Heart right ventricle (tissue), 16 donors: ENCODE measurements at places on chromosomes 5 and 9.

GRCh38 chr5:14838396-14839319 lies 32.9 kb downstream of the ANKH start:
- no peak for DNase-seq

DNA sequence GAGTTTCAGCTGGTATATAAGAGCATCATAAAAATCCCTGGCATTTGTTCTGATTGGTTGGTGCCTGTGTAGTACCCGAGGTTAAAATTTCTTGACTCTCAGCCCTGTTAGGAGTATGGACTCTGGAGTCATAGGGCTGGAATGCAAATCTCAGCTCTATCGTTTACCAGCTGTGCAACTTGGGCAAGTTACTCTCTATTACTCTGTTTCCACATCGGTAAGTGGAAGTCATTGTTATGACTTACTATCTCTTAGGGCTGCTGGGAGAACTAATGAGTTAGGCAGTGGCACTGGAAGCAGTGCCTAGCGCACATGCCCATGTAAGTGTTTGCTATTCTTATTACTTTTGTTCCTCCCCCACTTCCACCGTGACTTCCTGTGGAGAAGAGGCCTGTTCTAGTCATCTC lies 141.6 kb downstream of the BOD1 start:
- DNase-seq, result no peak

GRCh38 chr9:2469681-2470221 lies 151.8 kb upstream of the VLDLR start:
- DNase-seq, result peak; percentile 23

DNA sequence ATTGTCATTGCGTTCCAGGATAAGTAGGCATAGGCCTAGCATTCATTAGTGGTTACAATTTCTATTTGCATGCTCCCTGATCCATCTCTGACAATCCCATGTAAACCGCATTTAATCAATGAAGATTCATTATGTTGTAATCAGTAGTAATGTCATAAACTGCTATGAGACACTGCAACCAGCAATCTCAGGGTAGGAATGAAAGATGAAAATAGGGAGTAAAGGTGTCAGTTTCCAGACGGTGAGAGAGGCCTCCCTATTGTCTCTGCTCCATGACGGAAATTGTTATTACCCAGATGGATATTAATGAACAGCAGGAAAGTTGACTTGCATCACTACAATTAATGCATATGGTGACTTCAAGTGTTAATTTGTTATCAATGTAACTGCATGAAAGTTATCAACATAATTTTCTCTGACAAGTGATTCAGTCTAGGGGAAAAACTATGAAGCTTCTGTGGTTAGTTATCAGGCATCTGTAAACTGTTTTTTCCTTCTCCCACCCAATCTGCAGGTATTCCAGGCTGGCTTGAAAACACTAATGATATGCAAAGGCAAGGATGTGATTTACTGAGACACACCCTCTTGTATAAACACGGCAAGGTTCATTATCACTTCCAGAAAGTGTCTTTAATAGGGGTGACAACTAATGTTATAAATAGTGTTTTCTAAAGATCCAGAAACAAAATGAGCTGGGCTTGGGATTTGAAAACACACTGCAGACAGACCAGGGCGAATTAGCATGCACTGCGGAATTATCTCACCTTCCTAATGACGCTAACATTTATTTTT lies 73.5 kb downstream of the ZNF622 start:
- no peak for DNase-seq

DNA sequence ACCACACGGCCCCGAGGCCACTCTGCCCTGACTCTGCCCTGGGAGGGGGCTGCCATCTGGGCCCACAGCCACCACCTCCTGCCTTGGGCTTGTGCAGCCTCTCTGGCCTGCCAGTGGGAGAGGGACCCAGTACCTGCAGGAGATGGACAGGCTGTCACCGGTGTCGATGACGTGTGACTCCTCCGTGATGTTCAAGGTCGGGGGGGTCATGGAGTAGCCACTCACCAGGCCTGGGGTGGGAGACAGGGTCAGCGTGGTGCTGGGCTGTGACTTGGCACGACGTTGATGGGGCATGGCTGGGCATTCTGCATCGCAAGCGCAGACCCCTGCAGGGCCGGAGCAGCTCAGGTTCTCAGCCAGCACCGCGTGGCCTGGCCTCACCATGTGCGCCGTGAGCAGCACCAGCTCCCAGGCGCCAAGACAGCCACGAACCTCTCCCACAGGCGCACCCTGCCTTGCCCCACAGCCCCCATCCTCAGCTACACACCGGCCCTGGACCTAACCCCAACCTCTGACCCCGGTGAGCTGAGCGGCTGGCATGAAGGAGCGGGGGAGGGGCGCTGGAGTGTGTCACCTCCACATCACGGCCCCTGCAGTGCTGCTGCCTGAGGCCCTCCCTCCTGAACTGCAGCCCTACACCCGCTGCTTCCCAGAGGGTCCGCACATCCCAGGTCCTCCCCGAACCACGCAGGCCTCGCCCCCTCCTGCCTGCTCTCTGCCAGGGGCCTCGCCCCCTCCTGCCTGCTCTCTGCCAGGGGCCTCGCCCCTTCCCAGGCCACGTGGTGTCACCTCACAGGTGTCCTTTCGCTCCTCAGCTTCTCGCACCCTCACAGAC lies 17.6 kb downstream of the FLT4 start:
- DNase-seq, result no peak
